Progenitor cell of endocrine pancreas (in vitro differentiated cells): ENCODE measurements at places on chromosomes 2 and 18.

GRCh38 chr2:145551686-145552085, 1031.8 kb upstream of the ZEB2 start:
- H3K27ac ChIP-seq = peak overlapping the region; percentile 45
- H3K4me1 ChIP-seq = peaks cover 9% of the 10 kb centered on the region
- no peak for DNase-seq
- H3K36me3 ChIP-seq = no peaks in the 10 kb centered on the region
- H3K4me3 ChIP-seq = no peak overlapping the region

DNA sequence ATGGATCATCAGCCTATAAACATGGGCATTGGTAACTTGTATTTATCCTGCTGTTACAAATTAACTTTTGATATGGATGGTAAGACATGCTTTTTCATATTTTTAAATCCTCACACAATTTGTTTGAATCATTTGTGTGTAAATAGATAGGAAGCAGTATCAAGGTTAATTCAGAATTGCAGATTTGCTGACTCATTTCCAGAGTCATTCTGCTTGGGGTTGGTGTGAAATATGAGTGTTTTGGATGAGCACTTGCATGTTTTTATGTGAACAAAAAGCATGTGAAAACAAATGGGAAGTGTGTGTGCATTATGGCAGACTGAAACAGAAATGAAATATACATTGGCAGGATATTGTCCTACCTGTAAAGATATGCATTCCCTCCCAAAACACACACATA, 11.8 kb downstream of the CCDC85A start:
- H3K4me3 ChIP-seq = no peak overlapping the region
- no peak overlapping the region for H3K27ac ChIP-seq
- peaks cover 23% of the 10 kb centered on the region for H3K27me3 ChIP-seq
- no peak for DNase-seq

- no peak for DNase-seq
- H3K4me3 ChIP-seq = no peak overlapping the region
- H3K4me1 ChIP-seq = no peaks in the 10 kb centered on the region
- no peaks in the 10 kb centered on the region for H3K36me3 ChIP-seq
- H3K27ac ChIP-seq = no peak overlapping the region
These were observed 50.1 kb upstream of the GAREM1 start for GRCh38 chr18:32520771-32521170.

- no peak for DNase-seq
- H3K4me1 ChIP-seq = no peaks in the 10 kb centered on the region
- no peaks in the 10 kb centered on the region for H3K27me3 ChIP-seq
- H3K27ac ChIP-seq = no peak overlapping the region
These were observed 18.4 kb downstream of the KIAA2012 start for GRCh38 chr2:202091476-202091875.

DNA sequence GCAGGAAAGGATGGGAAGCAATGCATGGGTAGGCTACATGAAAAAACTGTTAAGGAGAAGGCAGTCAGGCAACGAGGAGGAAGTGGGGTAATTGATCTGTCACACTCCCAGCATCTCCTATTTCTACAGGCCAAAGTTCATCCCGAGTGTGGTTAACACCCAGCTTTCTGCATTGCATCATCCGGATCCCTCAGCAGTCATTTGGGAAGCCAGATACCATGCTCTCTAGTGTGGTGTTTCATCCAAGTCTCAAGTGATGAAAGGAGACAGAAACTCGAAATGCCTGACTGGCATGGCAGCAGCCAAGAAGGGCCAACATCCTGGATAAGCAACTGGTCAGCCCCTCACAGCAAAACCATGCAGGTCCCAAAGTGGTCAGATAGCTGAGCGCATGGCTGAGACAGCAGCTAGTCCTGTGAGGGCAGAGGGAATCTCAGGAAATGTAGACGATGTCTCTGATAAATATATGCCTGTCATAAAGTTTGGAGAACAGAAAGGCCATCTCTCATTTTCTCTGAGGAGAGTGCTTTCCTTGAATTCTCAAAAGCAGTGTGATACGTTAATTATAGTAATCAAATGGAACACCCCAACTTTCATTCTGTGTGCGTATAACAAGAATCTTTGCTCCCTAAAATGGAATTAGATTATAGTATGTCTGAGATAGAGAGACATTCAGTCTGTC, 24.8 kb upstream of the HNRNPA3 start:
- no peak for DNase-seq
- no peaks in the 10 kb centered on the region for H3K27me3 ChIP-seq
- H3K4me1 ChIP-seq = peaks cover 9% of the 10 kb centered on the region
- peak overlapping the region; percentile 64 for H3K27ac ChIP-seq
- no peak overlapping the region for H3K4me3 ChIP-seq

- H3K27ac ChIP-seq = no peak overlapping the region
- H3K36me3 ChIP-seq = peaks cover 5% of the 10 kb centered on the region
- no peak for DNase-seq
- H3K4me1 ChIP-seq = peaks cover 5% of the 10 kb centered on the region
These were observed 273.1 kb downstream of the DLGAP1 start for GRCh38 chr18:4181882-4182568.

- no peaks in the 10 kb centered on the region for H3K36me3 ChIP-seq
- no peaks in the 10 kb centered on the region for H3K4me1 ChIP-seq
- DNase-seq = no peak
- H3K27ac ChIP-seq = no peak overlapping the region
- H3K27me3 ChIP-seq = peaks cover 3% of the 10 kb centered on the region
These were observed 4.0 kb upstream of the SLC11A1 start for GRCh38 chr2:218378053-218378452.

DNA sequence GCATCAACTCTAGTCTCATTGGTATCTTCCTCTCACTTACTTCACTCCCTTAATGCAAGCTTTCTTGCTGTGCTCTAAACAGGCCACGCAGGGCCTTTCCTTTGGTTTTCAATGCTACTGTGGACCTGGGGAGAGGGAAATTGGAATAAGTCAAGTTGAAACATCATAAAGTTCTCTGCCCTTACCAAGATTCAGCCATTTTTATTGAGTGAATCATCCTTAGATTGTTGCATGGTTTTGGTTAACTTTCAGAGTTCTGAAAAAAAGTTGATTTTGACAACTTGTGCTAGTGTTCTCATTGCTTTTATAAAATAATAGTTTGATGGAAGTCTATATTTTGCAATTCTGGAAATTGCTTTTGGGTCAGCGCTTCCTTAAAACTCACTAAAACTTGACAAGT, 852.8 kb upstream of the ACVR2A start:
- H3K4me3 ChIP-seq = no peak overlapping the region
- no peaks in the 10 kb centered on the region for H3K4me1 ChIP-seq
- DNase-seq = no peak
- H3K36me3 ChIP-seq = no peaks in the 10 kb centered on the region
- H3K27me3 ChIP-seq = no peaks in the 10 kb centered on the region
- no peak overlapping the region for H3K27ac ChIP-seq

DNA sequence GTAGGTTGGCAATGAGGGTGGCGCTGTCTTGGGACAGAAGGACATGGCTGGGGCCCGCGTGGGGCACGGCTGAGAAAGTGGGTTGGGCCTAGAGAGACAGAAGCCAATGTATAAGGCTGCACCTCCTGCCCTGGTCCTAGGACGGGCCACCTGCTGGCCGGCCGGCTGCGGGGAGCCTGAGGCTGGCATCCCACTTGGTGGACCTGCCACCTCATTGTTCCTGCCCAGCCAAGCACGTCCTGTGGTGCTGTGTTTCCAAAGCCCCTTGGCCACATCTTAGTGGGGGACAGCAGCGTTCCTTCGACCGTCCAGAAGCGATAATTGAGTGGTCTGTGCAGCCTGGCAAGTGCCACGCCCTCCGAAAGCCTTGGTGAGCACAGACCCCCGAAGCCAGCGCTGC, 223.9 kb downstream of the LDLRAD4 start:
- peaks cover under 1% of the 10 kb centered on the region for H3K4me1 ChIP-seq
- no peak overlapping the region for H3K4me3 ChIP-seq
- DNase-seq = no peak
- H3K27me3 ChIP-seq = peaks cover 22% of the 10 kb centered on the region

GRCh38 chr2:15953891-15954680, 13.7 kb downstream of the MYCN start:
- peaks cover 2% of the 10 kb centered on the region for H3K36me3 ChIP-seq
- DNase-seq = no peak
- no peak overlapping the region for H3K4me3 ChIP-seq
- H3K4me1 ChIP-seq = peaks cover 11% of the 10 kb centered on the region
- H3K27ac ChIP-seq = no peak overlapping the region

DNA sequence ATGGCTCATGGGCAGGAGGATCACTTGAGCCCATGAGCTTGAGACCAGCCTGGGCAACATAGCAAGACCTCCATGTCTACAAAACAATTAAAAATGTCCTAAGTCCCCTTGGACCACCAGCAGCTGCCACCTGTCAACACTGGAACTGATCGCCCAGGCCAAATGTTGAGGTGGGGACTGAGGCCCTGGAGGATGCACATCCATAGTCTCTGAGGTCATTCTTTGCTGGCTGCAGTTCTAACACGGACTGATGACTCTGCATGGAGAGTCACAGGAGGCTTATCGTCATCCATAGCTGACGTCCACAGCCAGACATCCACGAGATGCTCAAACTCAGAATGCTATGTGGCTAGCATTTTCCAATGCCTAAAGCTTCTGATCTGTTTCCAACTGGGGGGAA, 151.3 kb downstream of the BCL2 start:
- H3K36me3 ChIP-seq = no peaks in the 10 kb centered on the region
- H3K27me3 ChIP-seq = no peaks in the 10 kb centered on the region
- DNase-seq = no peak
- H3K27ac ChIP-seq = no peak overlapping the region

- DNase-seq = no peak
- no peak overlapping the region for H3K4me3 ChIP-seq
- peaks cover 11% of the 10 kb centered on the region for H3K4me1 ChIP-seq
- peak overlapping the region; percentile 71 for H3K27ac ChIP-seq
These were observed 217.0 kb upstream of the UBE2E3 start for GRCh38 chr2:180763263-180763989.

DNA sequence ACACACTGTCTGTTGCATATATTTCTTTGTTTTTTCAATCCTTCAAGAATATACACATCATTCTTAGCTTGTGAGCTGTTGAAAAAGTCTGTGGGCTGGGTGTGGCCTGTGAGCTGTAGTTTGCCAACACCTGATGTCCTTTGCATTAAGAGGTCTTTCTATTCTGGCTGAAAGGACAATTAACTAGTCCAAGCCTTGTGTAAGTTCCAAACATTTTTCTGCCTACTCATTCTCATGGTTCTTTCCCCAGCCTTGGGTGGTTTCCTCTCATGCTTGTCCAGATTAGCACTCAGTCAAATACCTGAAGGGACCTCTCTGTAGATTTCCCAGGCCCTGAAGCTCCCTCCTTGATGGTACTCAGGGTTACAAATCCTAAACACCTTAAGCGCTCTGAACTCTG, 57.8 kb upstream of the NABP1 start:
- H3K36me3 ChIP-seq = no peaks in the 10 kb centered on the region
- no peak overlapping the region for H3K4me3 ChIP-seq
- no peak for DNase-seq
- H3K27ac ChIP-seq = no peak overlapping the region
- H3K27me3 ChIP-seq = no peaks in the 10 kb centered on the region

- H3K4me3 ChIP-seq = no peak overlapping the region
- no peak overlapping the region for H3K27ac ChIP-seq
- no peaks in the 10 kb centered on the region for H3K36me3 ChIP-seq
- DNase-seq = no peak
These were observed 447.6 kb upstream of the POU3F3 start for GRCh38 chr2:104406261-104406726.

GRCh38 chr2:33492399-33493134, 16.1 kb downstream of the RASGRP3 start:
- H3K36me3 ChIP-seq = no peaks in the 10 kb centered on the region
- DNase-seq = no peak
- peaks cover 47% of the 10 kb centered on the region for H3K27me3 ChIP-seq
- H3K27ac ChIP-seq = no peak overlapping the region
- H3K4me3 ChIP-seq = no peak overlapping the region

DNA sequence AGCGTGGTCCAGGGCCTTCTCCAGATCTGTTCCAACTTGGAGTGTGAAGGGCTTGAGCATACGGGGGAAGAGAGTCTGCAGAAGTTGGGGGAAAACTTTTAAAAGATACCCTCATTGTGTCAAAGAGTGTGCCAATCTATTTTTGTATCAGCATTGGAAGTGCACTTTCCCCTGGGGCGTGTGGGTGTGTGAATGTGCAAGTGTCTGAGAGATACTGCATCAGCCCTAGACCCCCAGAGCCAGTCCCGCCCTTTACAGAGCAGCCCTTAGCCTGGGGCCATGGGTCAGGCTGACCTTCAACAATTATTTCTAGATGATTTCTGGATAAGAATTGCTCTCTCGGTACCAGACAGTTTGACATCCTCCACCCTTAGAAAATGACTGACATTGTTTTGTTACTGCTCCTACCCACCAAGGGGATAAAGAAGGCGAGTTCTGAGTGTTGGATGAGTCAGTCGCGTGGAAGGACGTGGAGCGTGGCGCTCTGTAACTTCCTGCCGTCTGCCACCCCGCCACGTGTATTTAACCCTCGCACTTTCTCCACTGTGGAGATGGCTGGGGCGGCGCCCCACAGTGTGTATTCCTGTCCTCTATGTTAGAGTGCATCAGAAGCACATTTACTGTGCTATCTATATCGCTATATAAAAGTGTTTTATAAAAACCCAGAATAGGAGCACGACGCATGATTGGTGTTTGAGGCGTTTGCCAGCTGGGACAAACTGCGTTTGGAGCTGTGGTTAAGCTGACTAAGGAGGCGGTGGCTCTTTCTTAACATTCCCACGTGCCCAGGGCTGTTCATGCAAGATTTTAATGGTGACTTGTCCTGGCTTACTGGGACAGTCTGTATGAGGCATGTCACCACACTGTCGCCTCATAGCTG, 122.6 kb downstream of the CABLES1 start:
- H3K4me1 ChIP-seq = peaks cover 20% of the 10 kb centered on the region
- peak overlapping the region; percentile 49 for H3K27ac ChIP-seq
- H3K27me3 ChIP-seq = no peaks in the 10 kb centered on the region
- DNase-seq = no peak
- H3K4me3 ChIP-seq = no peak overlapping the region

- no peaks in the 10 kb centered on the region for H3K36me3 ChIP-seq
- no peak overlapping the region for H3K4me3 ChIP-seq
- H3K27ac ChIP-seq = no peak overlapping the region
These were observed 14.7 kb downstream of the LAMA3 start for GRCh38 chr18:23703987-23704384.

DNA sequence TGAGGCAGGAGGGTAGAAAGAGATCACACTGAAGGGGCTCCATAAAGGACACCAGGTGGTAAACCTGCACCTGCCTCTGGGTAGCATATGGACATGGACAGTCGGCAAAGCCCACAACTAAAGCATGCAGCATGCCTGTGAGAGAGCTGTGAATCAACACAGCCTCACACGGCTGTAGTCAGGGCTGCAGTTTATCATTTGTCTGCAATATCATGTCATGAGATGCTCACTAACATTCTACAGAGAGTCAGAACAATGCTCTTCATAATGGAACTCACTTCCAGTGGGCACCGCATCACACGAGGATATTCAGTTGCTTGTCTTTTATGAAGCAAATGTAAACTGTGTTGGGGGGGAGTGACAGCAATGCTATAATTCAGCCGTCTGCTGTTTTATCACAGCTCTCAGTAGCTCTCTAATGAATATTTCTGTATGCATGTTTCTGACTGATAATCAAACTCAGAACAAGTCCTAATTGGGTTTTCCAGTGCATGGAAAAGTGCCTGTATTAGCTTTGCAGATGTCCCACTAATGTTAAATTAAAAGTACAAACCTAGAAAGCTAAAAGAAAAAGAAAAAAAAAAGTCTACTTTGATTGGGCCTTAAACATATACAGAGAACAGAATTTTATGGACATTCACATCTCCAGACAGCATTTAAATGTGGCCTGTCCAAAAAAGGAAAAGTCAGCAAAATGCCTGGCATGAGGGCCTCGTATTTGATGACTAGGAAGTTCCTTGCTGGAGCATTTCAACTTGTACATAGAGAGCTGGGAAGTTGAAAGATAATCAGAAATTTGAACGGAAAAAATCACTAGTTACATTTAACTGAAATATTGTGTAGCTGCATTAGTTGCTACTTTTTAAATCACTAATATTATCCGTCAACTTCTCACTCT, 406.1 kb upstream of the SOX11 start:
- H3K27me3 ChIP-seq = no peaks in the 10 kb centered on the region
- no peak overlapping the region for H3K27ac ChIP-seq
